ENCODE measurements at places on chromosomes 5 and 9.

GRCh38 chr9:96619491-96620180, at the start of gene CDC14B:
Gene CDC14B, minus strand, starts transcription at chr9:96619843. Its CDS starts 465 bp downstream, at chr9:96619378.
- DNase-seq, result peak; percentile 93

- no peak for DNase-seq
Observed at GRCh38 chr9:37622462-37622861, 28.3 kb upstream of the FRMPD1 start.

DNA sequence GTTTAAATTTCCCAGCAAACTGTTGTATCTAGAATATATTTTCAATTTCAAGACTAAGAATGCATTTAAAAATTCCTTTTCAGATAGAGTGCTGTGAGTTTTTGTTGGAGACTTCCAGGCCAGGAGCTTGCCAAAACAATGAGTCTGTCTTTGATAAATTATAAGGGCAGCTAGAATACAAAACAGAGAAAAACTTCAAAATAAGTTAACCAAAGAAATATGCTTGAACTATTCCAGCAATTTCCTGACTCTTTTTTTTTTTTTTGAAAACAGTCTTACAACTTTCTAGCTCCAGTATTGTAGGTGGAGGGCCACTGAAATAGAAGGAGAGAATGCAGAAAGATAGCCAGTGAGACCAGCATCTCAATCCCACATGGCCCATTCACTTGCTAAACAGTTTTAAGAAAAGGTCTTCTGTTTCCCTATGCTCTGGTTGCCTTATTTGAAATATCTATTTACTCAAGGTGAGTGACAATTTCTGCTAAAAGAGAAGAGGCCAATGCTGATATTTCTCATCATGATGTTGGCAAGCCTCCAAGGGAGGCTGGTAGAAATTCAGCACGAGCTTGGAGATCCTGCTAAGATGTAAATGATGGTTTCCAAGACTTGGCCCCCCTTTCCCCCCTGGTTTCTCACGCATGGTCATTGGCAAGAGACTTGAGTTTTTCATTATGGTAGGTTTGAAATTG, 103.2 kb downstream of the USP20 start:
- no peak for DNase-seq

DNA sequence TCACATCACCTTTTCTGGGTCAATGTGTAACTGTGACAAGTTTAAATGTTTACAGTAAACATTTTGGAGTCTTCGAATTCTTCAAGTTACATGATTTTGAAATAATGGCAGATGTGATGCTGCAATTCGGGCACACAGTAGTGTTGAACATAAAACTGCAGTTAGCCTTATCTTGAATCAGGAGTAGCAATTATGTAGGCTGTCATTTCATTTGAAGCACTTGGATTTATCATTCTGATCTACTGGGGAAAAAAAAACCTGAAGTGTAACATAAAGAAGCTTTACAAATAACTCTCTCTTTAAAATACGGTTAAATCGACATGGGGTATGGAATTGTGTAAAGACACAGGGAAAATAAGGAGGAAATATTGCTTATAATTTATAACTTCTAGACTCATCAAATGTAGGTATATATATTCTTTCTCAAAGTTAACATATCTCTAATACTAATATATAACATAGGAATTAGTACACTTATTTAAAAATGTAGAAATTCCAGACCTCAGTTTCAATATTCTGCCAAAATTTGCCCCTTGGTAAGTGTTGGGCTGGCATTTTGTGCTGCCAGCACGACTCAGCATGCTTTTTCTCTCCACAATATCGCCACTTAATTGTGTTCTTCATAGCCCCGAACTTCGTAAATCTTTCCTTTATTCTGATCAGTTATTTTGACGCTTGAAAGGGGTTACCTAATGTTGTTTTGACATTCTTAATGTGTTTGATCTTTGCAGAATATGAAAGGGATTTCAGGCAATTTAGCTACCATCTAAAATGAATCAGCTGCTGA, 226.7 kb downstream of the PRR16 start:
- no peak for DNase-seq
